CD4-positive, alpha-beta T cell (primary cell): ENCODE measurements at places on chromosomes 11 and 22. TPM values are rescaled to one million over a fixed set of nuclear protein-coding genes. Genes with fewer than 3 reads are reported as not detected.

DNA sequence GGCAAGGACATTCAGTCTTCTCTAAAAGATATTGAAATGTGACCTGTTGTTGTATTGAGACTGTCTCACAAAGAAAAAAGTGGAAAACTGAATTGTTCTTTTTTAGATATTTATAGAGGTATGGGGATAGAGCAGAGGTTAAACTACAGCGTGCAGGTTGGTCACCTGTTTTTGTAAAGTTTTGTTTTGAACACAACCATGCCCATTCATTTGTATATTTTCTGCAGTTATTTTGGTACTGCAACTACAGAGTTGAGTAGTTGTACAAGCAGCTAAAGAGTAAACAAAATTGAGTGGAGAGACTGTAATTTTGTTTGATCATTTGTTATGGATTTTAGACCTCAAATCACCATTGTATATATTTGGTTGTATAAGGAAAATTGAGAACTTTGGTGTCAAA is 11.3 kb downstream of the EED start:
- no peak for DNase-seq

- DNase-seq: no peak
Observed at GRCh38 chr11:14703731-14704130, 60.1 kb downstream of the PDE3B start.

GRCh38 chr11:11946878-11947277 is 61.5 kb downstream of the DKK3 start:
- DNase-seq: no peak

GRCh38 chr11:56968524-56968923 is 20.2 kb upstream of the OR5AK2 start:
- DNase-seq: no peak

STIM1 gene
- total RNA-seq: 89.0 TPM
